ENCODE measurements at places on chromosomes 11 and 22.

DNA sequence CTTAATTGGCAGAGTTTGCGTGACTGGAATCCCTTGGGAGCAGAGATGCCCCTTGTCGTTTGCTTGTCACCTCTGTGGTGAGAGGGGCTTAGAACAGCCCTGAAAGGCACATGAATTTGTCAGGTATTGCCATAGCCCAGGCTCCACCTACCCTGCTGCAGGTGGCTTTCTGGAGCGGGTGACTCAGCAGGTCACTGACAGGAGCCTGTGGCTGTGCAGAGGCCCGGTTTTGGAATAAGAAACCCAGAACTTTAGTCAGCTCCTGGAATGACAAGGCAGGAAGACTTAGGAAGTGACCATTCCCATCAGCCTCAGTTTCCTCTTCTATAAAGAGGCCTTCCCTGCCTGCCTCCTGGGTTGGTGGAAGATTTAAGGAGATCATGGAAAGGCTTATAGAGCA lies 539.7 kb downstream of the INSC start:
- DNase-seq, result no peak

- no peak for DNase-seq
These were observed 62.8 kb downstream of the CEP57 start for GRCh38 chr11:95853138-95853537.

DNA sequence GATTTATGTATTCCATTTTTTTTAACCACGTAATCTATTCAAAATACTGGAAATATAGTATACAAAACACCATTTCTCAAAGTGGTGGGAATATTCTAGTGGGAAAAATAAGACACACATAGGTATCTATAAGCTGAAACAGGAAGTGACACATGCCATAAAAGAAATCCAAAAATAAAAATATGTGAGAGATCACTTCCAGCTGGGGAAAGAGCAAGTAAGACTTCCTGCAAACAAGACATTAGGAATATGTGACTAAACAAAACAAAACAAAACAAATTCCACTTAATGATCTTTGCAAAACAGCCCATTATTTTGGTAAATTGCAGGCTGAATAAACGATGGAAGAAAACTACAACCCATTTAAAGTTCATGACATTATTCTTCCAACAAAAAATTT lies 107.3 kb upstream of the CEP126 start:
- DNase-seq, result no peak

GRCh38 chr11:111098091-111098490 lies 147.4 kb upstream of the POU2AF2 start:
- DNase-seq, result no peak

Data from SK-N-MC (cell line).